ENCODE measurements at places on chromosomes 7 and 10.

DNA sequence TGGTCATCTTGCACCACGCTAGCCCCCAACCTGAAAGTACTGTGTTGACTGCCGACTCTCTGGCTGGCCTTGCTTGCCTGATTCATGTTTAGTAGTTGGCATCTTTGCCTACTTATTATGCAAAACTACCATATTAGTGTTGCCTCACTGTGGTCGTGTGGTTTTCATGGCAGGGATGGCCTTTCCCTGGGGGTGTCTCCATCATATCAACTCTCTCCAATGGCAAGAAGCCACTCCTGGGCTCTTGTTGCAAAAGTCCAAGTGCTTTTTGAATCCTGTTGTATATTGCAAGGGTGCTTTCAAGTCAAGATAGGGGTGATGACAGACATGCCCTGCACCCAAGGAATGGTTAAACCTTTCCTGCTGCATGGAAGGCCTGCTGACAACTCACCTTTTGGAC is 39.4 kb downstream of the ABLIM1 start:
- no peak for DNase-seq

- no peak for DNase-seq
Observed at GRCh38 chr10:84077768-84078167, 61.5 kb upstream of the GHITM start.

GRCh38 chr10:23096802-23097549 is 1.6 kb downstream of the MSRB2 start:
- no peak for DNase-seq

DNA sequence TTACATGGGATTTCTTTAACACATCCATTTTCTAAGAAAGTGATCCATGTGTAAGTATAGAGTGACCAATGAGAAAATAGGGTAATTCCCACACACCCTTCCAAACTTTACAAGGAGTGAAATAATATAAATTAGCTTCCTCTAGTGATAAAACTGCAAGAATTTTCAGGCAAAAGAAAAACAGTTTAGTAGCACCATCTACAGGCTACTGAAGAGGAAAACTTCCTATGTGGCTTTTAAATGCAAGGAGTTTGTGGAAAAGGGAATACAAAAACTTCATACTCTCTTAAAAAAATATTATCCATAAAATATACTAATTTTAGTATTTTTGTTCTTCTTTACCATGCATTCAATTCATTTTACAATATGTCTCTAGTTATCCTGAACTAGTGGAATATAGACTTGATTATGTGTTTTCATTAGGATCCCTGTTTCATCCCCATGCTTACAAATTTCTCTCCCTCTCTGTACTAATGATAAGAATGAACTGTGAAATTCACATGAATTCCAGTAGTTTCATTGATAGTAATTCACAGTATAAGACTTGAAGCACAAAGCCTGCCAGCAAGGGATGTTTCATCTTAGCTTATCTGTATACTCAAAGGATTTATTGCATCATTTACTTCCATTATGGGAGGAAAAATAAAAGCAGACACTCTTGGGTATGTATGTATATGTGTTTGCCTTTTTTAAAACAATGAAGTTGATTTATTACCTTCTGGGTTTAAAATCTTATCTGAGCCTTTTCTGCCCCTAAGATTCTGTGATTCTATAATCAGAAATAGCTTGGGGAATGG is 442.9 kb downstream of the AUTS2 start:
- no peak for DNase-seq

- peak; percentile 96 for DNase-seq
Observed at GRCh38 chr10:86968271-86968993, at the start of gene ADIRF. ADIRF (plus strand) TSS chr10:86968482; CDS start chr10:86968545, 63 bp downstream.

DNA sequence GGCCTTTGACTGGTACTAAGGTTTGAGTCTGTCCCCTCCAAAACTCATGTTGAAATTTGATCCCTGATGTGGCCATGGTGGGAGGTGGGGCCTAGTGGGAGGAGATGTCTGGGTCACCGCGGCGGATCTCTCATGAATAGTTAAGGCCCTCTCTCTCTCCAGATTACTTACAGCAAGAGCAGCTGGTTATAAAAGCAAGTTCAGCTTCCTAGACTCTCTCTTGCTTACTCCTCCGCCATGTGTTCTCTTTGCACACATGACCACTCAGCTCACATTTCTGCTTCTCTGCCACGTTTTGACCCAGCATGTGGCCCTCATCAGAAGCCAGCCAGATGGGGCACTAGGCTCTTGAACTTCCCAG is 29.9 kb upstream of the ZMIZ1 start:
- no peak for DNase-seq

DNA sequence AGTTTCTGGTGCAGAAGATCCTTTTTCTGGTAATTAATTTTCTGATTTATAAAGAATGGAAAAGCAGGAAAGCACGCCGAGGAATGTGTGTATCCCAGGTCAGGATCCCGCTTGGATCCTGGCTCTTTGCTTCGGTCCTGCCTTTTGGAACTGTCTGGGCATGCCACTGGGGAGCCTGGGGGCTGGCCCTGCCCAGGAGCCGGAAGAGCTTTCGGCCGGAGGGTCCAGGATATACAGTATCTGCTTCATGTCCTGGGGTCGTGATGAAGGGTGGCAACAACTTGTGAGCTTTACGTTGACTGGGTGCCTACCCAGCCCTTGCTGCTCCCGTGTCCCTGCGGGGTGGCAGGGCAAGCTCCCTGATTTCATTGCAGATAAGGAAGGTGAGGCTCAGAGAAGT is 2.4 kb downstream of the SH2D4B start:
- peak; percentile 79 for DNase-seq

- DNase-seq, result no peak
Observed at GRCh38 chr10:35927341-35927740, 285.2 kb upstream of the FZD8 start.

GRCh38 chr7:32869716-32870115 is 21.8 kb downstream of the KBTBD2 start:
- no peak for DNase-seq

GRCh38 chr7:2288503-2288902 is 25.7 kb downstream of the SNX8 start:
- DNase-seq, result no peak

- no peak for DNase-seq
Observed at GRCh38 chr10:14583252-14583651, 191.4 kb downstream of the FAM107B start.

DNA sequence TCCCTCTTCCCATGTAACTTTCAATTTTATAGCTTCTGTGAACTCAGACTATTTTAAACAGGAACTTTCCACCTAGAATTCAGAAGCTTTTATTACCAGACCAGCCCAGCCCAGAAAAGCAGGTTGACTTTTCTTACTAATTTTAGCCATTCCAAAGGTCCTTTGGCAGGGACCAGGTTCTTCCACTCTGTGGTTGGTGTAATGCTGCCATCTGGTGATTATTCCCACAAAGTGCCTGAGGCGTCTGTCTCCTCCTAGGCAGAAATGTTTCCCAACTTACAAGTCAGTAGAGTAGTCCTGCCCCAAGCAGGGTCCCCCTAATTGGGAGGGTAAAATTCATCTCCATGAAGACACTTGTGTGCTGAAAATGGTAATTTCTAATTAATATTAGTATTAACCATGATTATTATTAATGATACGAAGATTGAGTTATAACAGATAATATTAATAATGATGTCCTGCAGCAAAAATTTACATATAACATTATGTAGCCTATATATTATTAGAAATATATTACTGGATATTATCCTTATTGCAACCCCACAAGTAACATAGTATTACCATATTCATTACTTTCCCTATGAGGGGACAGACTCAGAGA is 53.0 kb upstream of the PPP1R17 start:
- DNase-seq, result no peak

- no peak for DNase-seq
Observed at GRCh38 chr10:926075-926698, 5.3 kb downstream of the LARP4B start.

DNA sequence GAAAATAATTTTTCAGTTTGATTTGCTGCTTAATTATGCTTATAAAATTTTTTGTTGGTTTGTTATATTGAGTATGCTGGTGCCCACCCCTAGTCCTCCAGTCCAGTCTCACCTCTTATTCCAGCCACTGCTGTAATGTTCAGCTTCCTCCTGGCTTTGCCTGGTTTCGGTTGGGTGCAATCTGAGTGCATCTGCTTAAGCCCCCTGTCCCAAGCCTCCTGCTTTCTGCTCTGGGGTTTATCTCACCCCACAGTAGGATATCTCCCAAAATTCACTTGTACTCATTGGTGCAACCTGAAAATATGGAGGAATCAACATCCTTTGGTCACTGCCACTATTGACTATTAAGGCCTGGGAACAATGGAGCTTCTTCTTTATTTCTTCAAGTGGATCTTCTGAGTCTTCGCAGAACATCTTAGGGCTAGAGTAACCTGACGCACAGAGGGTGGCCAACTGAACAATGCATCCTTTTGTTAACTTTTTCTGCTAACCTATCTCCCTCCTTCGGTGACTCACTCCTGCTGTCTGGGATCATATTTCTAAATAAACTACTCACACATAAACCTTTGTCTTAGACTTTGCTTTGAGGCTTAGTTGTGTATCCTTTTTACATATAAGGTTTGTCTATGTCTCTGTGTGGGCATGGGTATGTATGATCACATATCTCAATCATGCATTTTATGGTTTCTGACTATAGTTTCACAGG is 19.1 kb upstream of the SOSTDC1 start:
- no peak for DNase-seq

DNA sequence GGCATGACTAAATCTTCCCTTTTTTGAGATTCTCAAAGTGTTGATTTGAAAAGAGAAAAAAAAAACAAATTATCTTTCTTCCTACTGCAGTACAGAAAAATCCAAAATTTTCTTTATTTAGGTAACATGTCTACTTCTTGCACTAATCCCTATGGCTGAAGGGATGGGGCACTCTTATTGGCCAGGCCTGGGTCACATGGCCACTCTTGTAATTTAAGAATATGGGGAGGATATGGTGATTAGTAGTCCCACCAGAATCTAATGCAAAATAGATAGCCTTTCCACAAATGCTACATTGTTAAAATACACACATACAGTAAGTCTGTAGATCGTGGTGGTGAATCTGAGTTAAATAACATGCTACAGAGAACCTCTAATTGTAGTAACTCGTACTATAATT is 7.0 kb upstream of the PALS2 start:
- DNase-seq, result no peak

- DNase-seq, result no peak
Observed at GRCh38 chr10:109976681-109977080, 31.1 kb upstream of the ADD3 start.

DNA sequence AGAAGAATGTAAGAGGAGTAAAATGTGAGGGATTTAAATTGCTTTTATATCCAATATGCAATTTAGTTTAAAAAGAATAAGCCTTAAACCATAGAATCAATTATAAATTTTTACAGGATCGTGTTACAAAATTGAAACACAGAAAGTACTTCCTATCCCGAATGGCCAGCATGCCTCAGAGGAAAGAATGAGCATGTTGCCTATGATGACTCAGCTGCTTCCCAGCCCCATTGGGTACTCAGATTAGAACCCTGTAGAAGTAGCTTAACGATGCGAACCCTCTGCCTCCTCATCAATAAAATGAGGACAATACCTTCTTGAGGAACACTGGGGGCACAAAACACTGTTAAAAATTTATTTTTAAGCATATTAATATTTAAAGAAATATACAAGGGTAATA is 113.4 kb upstream of the CDK1 start:
- no peak for DNase-seq

DNA sequence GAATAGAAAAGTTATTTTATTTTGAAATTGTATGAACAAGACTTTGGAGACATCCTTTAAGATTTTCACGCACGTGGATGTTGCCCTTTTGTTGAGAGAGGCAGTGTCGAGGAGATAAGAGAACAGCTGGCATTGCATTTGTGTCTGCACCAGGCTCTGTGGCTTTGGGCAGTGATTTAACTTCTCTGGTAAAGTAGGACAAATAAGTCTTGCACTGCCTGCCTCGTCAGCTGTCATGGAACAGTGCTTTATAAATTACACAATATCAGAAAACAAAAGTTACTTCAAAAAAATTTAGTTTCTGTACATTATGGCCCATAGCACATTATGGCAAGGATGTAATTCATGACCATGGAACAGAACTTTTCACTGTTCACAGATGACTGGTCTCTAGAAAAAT is 20.1 kb downstream of the SNX10 start:
- no peak for DNase-seq

DNA sequence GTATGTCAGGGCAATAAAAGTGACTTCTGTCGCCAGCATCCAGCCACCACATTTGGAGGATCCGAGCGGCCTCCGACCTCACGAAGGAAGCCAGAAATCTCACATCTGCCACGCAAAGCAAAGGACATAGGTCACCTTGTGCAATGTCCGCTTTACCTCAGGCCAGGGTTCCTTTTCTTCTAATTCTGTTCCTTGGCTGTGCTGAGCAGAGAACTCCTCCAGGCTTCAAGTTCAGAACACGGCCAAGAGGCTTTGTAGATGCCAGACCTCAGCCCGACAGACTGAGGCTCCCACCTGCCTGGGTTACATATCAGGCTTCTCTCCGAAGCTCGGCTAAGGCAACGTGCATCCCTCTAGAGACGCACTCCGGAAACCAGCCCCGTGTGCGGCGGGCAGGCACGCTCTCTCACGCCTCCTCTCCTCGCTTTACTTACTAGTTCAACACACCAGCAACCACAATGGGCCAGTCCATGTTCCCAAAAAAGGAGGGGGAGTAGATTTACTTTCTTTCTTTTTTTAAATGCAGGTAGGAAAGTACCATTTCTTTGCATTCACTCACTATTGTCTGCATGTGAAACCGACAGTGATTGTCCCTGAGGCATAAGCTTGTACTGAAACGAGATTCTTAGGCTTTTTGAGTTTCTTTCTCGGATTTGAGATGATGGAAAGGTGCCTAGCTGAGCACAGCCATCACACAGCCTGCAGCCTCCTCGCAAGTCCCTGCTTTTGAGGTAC is 122.4 kb upstream of the AFAP1L2 start:
- no peak for DNase-seq

- DNase-seq, result no peak
Observed at GRCh38 chr10:122159141-122159970, 111.7 kb upstream of the BTBD16 start.

GRCh38 chr7:94396596-94396995 is 1.9 kb downstream of the COL1A2 start:
- DNase-seq, result no peak

- DNase-seq, result no peak
Observed at GRCh38 chr10:74292871-74293427, 141.9 kb downstream of the ADK start.

DNA sequence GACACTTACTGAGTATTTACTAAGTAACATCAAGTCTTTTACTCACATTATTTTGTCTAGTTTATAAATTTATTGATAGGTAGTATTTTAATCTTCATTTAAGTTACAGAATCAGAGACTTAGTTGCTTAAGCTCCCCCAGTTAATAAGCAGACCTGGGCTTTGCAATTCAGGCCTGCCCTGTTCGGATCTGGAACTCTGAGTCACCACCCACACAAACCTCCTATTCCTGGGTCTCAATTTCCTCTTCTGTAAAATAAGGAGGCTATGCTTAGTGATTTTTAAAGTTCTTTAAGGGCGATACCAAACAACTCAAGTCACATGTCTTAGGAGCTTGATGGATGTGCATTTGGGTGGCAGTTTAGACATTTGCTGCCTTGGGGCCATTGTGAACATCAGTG is 3.5 kb upstream of the MGAM start:
- no peak for DNase-seq

GRCh38 chr7:80821771-80822319 is 97.0 kb downstream of the SEMA3C start:
- no peak for DNase-seq

Measured in vagina (tissue), 2 donors.